ENCODE measurements at places on chromosomes 4 and X.

GRCh38 chr4:163681208-163681821 is 186.8 kb downstream of the TMA16 start:
- no peaks in the 10 kb centered on the region for H3K36me3 ChIP-seq
- H3K4me3 ChIP-seq = no peak overlapping the region
- DNase-seq = peak; percentile 48
- no peaks in the 10 kb centered on the region for H3K27me3 ChIP-seq
- no peak overlapping the region for H3K27ac ChIP-seq
- no peaks in the 10 kb centered on the region for H3K4me1 ChIP-seq

GRCh38 chrX:66731398-66731797 is 92.5 kb upstream of the EDA2R start:
- no peaks in the 10 kb centered on the region for H3K27me3 ChIP-seq
- no peaks in the 10 kb centered on the region for H3K4me1 ChIP-seq

DNA sequence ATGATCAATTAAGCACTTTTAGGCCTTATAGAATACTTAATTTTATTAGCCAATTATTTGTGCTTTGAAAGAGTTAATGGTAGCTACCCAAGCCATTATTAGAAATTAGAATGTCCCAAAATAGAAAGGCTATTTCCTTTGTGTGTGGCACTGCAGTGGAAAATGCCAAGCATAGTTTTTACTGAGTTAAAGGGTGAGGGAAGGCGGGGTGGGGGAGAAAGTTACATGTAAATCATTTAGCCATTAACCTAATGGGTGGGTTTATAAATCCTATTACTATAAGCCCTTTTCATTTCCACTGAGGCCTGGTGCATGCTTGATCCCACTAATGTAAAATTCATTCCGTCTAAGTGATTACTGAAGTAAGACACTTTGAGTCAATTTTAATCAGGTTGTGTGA is 105.8 kb downstream of the POLA1 start:
- H3K4me3 ChIP-seq = no peak overlapping the region
- no peaks in the 10 kb centered on the region for H3K27me3 ChIP-seq
- no peak overlapping the region for H3K27ac ChIP-seq
- no peaks in the 10 kb centered on the region for H3K36me3 ChIP-seq
- DNase-seq = no peak

DNA sequence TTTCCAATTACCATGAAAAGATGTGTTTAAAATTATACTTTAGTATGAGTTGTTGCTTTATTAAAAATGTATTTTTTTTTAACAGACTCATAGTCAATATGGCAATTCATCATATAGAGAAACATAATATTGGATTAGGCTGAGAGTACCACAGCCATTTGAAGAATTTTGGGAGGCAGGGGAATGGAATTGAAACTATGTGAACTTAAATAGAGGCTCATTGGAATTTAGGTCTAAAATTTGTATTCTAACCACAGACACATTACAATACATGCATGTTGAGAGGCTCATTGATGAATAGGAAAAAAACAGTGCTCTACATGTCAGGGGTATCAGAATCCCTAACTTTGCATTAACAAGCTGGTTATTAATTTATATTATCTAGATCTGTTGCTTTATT is 269.6 kb downstream of the DKK2 start:
- DNase-seq = no peak
- no peaks in the 10 kb centered on the region for H3K36me3 ChIP-seq
- no peak overlapping the region for H3K4me3 ChIP-seq
- H3K27ac ChIP-seq = no peak overlapping the region
- H3K4me1 ChIP-seq = no peaks in the 10 kb centered on the region

- no peak overlapping the region for H3K27ac ChIP-seq
- no peak for DNase-seq
- no peaks in the 10 kb centered on the region for H3K4me1 ChIP-seq
- no peaks in the 10 kb centered on the region for H3K36me3 ChIP-seq
- H3K4me3 ChIP-seq = no peak overlapping the region
- H3K27me3 ChIP-seq = no peaks in the 10 kb centered on the region
These were observed 668.5 kb downstream of the PCDH18 start for GRCh38 chr4:136863756-136864155.

DNA sequence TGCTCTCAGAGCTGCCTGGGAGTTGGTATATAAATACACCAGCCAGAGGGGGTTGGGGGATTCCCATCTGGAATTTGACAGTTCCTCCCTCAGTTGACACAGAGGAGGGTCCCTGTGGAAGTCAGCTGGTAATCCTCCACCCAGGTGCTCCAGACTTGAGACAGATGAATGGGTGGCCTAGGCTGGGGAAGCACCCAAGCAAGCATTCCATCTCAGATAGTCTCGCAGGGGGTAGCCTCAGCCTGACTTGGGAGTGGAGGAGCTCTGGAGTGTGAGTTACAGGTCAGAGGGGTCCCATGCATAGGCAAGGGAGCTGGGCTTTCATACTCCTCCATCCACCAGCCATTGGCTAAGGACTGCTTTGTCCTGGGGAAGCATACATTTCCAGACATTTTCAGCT is 229.3 kb upstream of the BCOR start:
- no peaks in the 10 kb centered on the region for H3K36me3 ChIP-seq
- no peak overlapping the region for H3K27ac ChIP-seq
- no peaks in the 10 kb centered on the region for H3K4me1 ChIP-seq
- H3K27me3 ChIP-seq = no peaks in the 10 kb centered on the region

DNA sequence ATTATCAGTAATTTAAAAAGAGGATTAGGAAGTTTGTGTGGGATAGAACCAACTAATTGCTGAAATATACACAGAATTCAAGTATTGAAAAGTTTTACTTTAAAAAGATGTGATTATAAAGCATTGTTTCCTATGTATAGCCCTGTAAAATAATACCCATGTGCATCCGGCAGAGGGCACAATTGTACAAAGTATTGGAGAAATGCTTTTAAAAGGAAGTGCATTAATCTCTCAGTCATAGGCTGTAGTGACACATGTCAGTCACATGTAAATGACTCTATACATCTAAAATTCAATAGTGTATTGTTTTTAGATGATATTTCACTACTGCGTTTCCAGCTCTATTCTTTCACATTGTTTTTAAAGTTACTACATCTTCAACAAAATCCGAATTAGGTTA is 9.7 kb upstream of the GEMIN8 start:
- H3K4me1 ChIP-seq = no peaks in the 10 kb centered on the region
- no peak overlapping the region for H3K4me3 ChIP-seq
- no peak overlapping the region for H3K27ac ChIP-seq
- peaks cover 12% of the 10 kb centered on the region for H3K27me3 ChIP-seq
- peak; percentile 49 for DNase-seq

DNA sequence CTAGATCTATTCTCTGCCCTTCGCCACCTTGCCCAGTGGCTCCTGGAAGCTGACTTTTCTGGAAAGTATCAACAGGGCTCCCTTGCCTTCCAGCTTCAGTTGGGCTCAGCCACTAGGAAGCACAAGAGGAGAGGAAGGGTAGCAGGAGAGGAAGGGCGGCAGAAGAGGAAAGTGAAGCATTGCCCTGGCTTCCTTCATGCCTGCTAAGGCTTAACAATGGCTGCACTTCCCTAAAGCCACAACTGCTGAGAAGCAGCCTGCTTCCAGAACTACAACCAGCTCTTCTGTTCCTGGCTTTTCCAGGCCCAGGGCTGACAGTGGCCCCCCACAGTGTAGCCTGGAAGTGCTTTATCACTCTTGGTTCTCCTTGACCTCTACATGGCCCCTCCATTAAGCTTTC is 29.1 kb upstream of the PGM2 start:
- H3K4me1 ChIP-seq = no peaks in the 10 kb centered on the region
- no peaks in the 10 kb centered on the region for H3K27me3 ChIP-seq
- DNase-seq = no peak
- no peak overlapping the region for H3K27ac ChIP-seq
- H3K4me3 ChIP-seq = no peak overlapping the region

DNA sequence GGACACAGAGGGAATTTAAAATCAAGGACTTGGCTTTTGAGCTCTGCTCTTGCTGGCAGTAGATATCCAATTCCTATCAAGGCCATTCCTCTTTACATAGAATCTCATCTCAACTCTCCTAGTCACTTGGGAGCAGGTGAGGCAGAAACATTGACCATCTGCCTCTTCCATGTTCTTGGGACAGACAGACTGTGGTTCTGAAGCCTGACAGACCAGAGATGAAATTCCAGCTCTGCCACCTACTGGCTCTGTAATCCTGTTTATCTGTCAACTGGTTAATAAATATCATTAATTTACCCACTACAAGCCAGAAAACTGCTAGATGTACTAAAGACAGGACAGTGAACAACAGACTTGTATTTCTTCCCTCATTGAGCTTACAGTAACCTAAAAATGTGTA is 300.8 kb downstream of the ADGRL3 start:
- H3K4me3 ChIP-seq = no peak overlapping the region
- H3K27ac ChIP-seq = no peak overlapping the region
- peaks cover 3% of the 10 kb centered on the region for H3K4me1 ChIP-seq
- no peak for DNase-seq
- H3K36me3 ChIP-seq = no peaks in the 10 kb centered on the region

- no peak overlapping the region for H3K4me3 ChIP-seq
- no peaks in the 10 kb centered on the region for H3K4me1 ChIP-seq
- H3K27ac ChIP-seq = no peak overlapping the region
- no peaks in the 10 kb centered on the region for H3K36me3 ChIP-seq
These were observed 54.8 kb downstream of the CASP6 start for GRCh38 chr4:109648266-109648996.

DNA sequence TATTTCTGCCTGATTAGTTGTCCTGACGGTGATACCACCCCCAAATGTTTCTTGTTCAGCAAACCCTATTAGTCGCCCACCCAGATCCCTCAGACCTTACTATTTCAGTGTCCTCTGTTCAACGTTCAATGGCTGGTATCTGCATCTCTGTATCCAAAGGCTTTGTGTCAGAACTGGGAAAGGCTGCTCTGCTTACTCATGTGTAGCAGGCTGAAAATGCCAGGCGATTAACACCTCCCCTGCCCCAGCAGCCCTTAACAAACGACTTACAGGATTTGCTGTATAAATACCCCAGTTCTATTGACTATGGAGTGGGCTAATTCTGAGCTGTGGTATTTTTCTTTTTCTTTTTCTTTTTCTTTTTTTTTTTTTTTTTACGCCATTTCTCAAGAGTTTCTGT is 415.0 kb downstream of the ZNF674 start:
- H3K36me3 ChIP-seq = no peaks in the 10 kb centered on the region
- DNase-seq = no peak
- no peaks in the 10 kb centered on the region for H3K4me1 ChIP-seq
- H3K4me3 ChIP-seq = no peak overlapping the region

Measured in SK-N-SH (cell line).